Posterior vena cava (tissue), 2 donors: ENCODE measurements at places on chromosomes 4 and X. TPM values are rescaled to one million over a fixed set of nuclear protein-coding genes. Genes with fewer than 3 reads are reported as not detected.

DNA sequence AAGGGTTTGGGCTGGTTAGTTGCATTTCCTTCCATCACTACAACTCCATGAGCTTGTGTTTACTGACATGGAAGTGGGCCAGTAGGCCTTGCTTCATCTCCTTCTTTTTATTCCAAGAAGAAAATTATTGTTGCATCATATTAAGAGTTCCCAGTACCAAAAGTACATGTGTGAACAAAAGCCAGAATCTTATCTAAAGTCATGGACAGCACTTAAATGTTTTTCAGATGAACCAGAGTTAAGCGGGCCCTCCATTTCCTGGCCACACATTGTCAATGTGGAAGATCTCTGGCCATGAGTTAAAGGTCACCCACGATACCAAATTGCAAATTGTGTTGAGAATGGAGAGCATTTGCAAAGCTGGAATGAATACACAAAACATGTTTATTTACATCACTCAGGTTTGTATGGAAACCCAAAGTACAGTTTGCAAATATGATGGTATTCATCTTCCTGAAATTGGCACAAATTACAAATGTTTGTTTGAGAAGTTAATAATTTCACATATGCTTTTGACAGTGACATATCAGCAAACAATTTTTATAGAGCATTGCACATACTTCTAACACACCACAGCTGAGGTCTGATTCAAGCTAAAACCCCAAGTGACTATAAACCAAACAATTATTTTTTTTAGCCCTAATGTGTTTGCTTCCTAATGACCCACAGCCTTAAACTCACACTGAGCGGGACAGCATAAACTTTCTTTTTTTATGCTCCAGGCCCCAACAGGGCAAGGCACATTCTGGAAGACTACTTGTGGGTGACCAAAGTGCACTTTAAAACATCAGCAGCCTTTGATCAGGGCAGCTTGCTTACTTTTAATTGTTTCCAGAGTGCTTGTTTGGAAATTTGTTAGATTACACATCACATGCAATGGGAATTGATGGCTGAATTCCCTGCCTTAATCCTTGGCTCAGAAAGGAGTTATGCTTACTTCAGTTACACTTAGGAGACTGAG lies 502.9 kb upstream of the SLIT2 start:
- no peak for DNase-seq

GAB1 gene
- 36.0 TPM for total RNA-seq

GRCh38 chr4:3232001-3232400 lies 17.0 kb upstream of the MSANTD1 start:
- no peak for DNase-seq

- DNase-seq: no peak
These were observed 213 bp downstream of the NFKB1 start for GRCh38 chr4:102501447-102501696.
